ENCODE measurements at places on chromosomes 2 and 18. TPM values are rescaled to one million over a fixed set of nuclear protein-coding genes. Genes with fewer than 3 reads are reported as not detected.

Gene ORMDL1
- total RNA-seq = 124 TPM

Gene NAT8
- total RNA-seq = not detected

Gene ANKRD30B
- not detected for total RNA-seq

Gene PHOSPHO2
- total RNA-seq = 12.1 TPM

Gene PJVK
- total RNA-seq = 5.3 TPM

Gene FTCDNL1
- 17.1 TPM for total RNA-seq

Gene LAMA1
- total RNA-seq = 4.2 TPM

Gene FBXO36
- total RNA-seq = 8.9 TPM

Gene EPB41L3
- total RNA-seq = 37.7 TPM

- DNase-seq = no peak
These were observed 682.0 kb upstream of the ID2 start for GRCh38 chr2:7999683-8000476.

- DNase-seq = no peak
These were observed 82.9 kb downstream of the GRB14 start for GRCh38 chr2:164538240-164538866.

GRCh38 chr2:240714747-240715725, 23.4 kb downstream of the AQP12A start:
- no peak for DNase-seq

DNA sequence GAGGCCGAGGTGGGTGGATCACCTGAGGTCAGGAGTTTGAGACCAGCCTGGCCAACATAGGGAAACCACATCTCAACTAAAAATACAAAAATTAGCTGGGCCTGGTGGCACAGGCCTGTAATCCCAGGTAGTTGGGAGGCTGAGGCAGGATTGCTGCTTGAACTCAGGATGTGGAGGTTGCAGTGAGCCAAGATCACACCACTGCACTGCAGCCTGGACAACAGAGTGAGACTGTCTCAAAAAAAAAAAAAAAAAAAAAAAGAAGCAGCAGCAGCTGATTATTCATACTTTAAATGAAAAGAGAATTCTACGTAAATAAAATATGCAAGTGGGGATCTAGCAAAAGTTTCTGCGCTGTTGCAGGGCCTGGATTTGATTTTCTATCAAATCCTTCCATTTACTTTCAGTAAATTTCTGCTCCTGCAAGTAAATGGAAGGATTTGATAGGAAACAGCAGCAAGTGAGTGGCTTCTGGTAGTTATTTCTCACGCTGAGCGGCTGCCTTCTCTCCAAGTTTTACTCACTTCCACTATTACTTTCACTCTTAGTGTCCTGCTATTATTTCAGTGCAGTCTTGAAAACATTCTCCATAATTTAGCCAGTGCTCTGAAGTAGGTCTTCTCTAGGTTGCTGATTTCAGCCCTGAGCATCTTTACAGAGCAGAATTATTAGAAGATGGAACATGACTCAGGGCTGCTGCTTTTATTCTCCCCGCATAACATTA, 68.4 kb downstream of the SLC16A14 start:
- no peak for DNase-seq

DNA sequence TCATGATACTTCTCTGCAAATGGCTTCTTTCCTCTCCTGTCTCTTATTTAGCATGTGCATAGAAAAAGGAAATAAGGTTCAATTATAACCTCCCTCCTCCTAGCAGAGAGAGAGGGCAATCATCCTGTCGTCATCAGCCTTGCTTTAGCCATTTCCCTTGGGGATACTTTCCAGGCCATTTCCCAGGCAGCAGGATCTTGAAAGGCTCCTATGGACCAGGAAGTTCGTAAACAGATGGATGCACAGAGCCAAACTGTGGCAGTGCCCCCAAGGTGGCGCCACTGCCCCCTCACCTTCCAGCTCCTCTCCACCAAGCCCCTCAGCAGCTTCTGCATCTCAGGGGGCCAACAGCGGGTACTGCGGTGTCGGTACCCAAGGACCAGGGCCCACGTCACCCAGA, 157.4 kb downstream of the DTNA start:
- DNase-seq = no peak

- no peak for DNase-seq
These were observed 165.3 kb downstream of the THADA start for GRCh38 chr2:43430489-43430888.

DNA sequence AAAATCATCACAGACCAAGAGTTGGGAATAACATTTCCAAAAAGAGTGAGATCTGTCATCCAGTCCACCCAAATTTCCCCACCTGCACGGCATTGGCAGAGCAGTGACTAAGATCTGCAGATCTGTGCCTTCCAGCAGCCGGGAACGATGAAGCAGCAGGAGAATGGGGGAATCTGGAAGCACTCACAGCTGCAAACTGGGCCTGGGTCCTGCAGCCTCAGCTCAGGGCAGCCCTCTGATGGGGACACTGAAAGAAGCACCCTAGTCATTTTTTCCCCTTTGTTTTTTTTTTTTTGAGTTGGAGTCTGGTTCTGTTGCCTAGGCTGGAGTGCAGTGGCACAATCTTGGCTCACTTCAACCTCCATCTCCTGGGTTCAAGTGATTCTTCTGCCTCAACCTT, 4.4 kb upstream of the SAG start:
- DNase-seq = no peak

DNA sequence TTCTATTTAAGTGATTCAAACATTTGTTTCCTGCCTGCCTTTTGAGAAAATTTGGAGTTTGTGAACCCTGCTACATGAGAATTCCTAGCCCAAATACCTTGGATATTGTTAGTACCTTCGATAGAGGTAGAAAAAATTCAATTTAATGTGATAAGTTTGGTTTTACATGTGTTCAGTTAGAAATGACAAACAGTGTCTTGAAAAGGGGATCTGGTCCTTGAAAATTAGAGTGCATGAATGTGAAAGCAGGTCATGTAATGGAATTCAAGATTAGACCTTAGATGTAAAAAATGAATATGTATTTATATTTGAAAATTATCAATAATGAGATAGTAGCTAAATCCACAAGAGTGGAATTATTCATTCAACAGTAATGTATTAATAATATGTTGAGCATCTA, 70.5 kb downstream of the PIK3C3 start:
- no peak for DNase-seq

- no peak for DNase-seq
These were observed 613.5 kb downstream of the MBD2 start for GRCh38 chr18:53610957-53611356.

GRCh38 chr2:227257820-227258219, 67.2 kb upstream of the MFF start:
- no peak for DNase-seq

DNA sequence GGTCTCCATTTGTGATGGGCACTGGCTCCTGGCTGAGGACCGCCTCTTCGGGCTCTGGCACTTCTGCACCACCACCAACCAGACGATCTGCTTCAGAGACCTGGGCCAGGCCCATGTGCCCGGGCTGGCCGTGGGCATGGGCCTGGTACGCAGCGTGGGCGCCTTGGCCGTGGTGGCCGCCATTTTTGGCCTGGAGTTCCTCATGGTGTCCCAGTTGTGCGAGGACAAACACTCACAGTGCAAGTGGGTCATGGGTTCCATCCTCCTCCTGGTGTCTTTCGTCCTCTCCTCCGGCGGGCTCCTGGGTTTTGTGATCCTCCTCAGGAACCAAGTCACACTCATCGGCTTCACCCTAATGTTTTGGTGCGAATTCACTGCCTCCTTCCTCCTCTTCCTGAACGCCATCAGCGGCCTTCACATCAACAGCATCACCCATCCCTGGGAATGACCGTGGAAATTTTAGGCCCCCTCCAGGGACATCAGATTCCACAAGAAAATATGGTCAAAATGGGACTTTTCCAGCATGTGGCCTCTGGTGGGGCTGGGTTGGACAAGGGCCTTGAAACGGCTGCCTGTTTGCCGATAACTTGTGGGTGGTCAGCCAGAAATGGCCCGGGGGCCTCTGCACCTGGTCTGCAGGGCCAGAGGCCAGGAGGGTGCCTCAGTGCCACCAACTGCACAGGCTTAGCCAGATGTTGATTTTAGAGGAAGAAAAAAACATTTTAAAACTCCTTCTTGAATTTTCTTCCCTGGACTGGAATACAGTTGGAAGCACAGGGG, 5.5 kb downstream of the TMEM37 start:
- no peak for DNase-seq

DNA sequence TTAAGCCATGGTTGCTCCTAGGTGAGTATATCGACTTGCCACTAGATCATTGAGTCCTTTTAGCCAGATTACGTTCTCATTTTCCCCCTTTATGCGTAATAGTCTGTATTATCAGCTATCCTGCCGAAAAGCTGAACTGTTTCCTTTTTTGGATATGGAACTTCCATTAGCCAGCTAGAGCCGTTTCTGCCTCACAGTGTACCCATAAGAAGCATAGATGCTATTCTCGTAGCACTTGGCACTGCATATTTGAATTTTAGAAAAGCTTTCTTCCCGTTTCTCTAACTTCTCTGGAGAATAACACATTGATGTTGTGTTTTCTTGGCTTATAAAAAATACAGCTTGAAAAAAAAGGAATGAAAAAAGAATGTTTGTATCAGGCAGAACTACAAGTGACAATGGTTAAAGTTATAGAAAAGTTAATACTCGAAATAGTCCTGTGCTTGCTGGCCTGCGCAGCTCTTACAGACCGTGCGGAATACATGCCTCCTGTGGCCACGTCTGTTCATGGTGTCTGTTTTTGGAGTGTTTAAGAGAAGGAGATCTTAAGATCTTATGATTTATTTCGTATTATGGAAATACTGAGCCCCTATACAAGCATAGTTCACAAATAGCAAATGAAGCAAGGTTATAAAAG, 710 bp downstream of the DUSP19 start:
- no peak for DNase-seq

DNA sequence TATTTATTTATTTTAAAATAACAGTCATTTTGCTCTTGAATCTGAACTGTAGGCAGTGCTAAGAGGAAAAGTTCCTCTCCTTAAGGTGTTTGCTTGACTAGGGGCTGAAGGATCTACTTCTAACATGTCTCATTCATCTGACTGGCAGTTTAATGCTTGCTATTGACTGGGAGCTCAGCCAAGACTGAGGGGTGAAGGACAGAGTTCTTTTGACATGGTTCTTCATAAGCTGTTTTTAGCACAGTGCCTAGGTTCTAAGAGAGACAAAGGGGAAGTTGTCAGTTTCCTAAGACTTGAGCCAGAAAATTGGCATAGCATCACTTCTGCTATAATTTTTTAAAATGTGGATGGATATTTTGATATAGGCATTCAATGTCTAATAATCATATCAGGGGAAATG, 73.0 kb downstream of the COMMD1 start:
- DNase-seq = peak; percentile 78

GRCh38 chr2:240377366-240377765, 58.1 kb upstream of the GPC1 start:
- no peak for DNase-seq

DNA sequence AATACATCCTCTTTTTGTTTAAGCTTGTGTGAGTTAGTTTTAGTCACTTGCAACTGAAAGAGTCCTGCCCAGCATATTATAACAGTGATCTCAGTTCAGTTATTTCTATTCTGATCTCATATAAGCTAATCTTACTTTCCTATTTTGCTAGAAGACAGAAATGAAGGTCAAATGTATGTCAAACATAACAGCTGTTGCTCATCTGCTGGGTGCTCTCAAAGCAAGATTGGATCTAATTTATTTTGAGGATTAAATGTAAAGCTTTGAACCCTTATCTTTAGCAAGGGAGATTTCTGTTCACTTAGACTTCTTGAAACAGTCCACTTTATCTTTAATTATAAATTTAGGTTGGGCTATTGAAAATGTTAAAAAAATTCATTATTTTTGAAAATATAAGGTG, 31.2 kb downstream of the CRYGD start:
- no peak for DNase-seq

DNA sequence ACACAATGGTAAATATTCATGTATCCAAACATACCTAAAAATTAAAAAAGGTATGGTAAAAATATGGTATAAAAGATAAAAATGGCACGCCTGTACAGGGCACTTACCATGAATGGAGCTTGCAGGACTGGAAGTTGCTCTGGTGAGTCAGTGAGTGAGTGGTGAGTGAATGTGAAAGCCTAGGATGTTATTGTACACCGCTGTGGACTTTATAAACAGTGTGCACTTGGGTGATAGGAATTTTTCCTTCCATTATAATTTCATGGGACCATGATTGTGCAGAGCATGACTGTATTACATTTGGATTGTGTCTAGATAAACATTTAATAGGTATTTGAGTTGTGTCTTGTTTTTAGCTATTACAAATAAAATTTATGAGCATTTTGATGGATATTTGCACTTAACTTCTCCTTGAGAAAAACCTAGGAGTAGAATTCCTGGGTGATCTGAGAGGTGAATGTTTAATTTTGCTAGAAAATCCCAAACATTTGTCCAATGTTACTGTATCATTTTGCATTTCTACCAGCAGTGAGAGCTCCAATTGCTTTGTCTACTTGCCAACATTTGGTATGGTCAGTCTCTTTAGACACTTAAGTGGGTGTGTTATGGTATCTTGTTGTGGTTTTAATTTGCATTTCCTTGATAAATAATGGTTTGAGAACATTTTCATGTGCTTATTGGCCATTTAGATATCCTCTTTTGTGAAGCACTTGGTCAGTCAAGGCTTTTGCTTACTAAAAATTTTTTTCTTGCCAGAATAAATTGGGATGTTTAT, 81.7 kb downstream of the BCL2L11 start:
- no peak for DNase-seq

- DNase-seq = no peak
These were observed 142.1 kb upstream of the LYPD6 start for GRCh38 chr2:149188291-149188690.

GRCh38 chr18:76205906-76206305, 289.1 kb downstream of the ZNF516 start:
- no peak for DNase-seq

GRCh38 chr2:190407246-190407661, 901 bp upstream of the MFSD6 start:
- DNase-seq = no peak

DNA sequence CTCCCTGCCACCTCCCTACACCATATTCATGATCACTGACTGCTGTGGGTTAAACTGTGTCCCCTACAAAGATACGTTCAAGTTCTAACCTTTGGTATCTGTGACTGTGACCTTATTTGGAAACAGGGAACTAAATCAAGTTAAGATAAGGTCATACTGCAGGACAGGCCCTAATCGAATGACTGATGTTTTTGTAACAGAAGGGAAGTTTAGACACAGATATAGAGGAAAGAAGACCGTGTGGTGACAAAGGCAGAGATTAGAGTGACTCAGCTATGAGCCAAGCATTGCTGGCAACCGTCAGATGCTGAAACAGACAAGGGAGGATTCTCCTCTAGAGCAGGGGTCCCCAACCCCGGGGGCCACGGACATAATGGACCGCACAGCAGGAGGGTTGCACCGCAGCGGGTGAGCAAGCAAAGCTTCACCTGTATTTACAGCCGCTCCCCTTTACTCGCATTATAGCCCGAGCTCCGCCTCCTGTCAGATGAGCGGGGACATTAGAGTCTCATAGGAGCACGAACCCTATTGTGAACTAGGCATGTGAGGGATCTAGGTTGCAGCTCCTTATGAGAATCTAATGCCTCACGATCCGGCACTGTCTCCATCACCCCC, 28.9 kb upstream of the RNF152 start:
- no peak for DNase-seq

GRCh38 chr18:79107886-79108285, 38.7 kb downstream of the ATP9B start:
- no peak for DNase-seq

- peak; percentile 86 for DNase-seq
These were observed 918 bp upstream of the HNRNPLL start for GRCh38 chr2:38603402-38604290.
